Osteoblast (primary cell): ENCODE measurements at places on chromosomes 4 and X.

DNA sequence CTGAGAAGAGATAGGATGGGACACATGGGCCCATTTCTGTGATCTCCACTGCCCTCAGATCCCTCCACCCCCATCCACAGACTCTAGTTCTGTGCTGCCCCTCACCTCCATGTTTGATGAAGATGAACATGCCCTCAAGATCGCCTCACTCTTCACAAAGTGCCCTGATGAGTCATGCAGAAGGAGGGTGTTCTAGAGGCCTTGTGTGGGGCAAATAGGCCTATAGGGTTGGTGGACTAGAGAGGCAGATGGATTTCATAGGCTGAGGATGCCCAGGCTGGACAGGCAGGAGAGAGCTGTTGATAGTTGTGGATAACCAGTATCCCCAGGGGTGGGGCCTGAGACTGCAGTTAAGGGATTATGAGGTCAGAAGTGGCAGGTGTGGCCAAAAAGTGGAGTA, at the start of gene CXorf65:
TSS of gene CXorf65 (minus strand) at position 314 of the 400 bp plus-strand sequence. CDS start at position 130, 184 bp downstream.
- no peak for DNase-seq

DNA sequence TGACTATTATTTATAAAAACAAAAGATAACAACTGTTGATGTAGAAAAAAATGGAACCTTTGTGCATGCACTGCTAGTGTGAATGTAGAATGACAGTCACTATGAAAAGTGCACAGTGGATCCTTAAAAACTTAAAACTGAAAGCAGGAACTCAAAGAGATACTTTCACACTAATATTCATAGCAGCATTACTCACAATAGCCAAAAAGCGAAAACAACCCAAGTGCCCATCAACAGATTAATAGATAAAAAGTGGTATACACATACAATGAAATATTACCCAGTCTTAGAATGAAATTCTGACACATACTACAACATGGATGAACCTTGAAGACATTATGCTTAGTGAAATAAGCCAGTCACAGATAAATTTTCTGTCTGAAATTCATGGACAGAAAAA, 23.8 kb downstream of the CENPC start:
- DNase-seq = no peak

DNA sequence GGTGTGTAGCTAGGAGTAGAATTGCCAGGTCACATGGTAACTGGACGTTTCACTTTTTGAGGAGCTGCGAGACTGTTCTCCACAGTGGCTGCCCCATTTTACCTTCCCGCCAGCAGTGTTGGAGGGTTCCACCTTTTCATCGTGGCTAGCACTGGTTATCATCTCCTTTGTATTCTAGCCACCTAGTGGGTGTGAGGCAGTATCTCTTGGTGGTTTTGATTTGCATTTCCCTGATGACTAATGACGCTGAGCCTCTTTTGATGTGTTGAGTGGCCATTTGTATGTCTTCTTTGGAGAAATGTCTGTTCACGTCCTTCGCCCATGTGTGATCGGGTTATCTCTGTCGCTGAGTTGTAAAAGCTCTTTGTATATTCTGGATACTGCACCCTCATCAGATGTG, 10.6 kb downstream of the ABCD1 start:
- DNase-seq = no peak

DNA sequence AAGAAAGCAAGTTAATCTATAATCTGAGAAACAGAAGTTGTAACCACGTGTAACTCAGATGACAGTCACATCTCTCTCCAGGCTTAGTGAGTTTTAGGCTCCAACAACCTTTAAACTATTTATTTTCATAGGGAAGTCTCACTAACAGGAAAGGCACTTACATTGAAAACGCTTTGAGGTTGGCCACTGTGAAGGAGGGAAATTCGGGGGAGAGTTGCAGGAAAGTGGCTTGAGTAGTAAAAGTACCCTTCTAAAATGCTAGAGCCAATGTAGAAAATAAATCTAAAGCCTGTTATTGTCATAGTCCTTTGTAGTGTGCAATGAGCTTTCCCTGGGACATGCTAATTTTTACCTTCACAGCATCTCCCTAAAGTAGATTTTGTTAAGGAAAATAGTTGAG, 995 bp upstream of the NFXL1 start:
- DNase-seq = no peak

DNA sequence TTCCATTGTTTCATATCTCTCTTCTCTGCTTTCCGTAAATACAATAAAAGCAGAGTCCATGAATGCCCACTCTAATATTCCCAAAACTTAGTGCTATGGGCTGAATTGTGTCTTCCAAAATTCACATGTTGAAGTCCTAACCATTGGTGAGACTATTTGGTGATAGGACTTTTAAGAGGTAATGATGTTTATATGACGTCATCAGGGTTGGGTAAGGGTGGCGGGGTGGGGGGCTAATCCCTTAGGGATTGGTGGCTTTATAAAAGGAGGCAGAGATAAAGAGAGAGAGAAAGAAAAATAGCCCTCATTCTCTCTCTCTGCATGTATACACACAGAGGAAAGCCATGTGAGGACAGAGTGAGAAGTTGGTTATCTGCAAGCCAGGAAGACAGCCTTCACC, 722.2 kb downstream of the DMD start:
- no peak for DNase-seq

- peak; percentile 87 for DNase-seq
These were observed 12.7 kb downstream of the TKTL1 start for GRCh38 chrX:154308108-154308946.

DNA sequence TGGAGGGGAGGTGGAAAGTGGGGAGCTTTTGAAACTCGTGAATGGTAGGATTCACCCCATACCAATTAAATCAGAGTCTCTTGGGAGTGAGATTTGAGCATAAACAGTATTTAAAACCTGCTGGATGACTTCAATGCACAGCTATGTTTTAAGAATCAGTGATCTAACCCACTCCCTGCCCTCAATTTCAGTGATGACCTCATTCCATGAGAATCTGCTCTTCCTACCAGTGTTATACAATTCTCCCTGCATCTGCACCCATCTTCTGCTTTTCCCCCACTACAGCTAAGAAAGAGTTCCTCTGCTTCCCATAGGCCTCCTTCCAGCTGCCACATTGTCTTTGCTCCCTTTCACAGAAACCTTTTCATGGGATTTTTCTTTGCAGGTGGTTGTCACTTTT, 18.3 kb upstream of the H2AZ1 start:
- peak; percentile 86 for DNase-seq

DNA sequence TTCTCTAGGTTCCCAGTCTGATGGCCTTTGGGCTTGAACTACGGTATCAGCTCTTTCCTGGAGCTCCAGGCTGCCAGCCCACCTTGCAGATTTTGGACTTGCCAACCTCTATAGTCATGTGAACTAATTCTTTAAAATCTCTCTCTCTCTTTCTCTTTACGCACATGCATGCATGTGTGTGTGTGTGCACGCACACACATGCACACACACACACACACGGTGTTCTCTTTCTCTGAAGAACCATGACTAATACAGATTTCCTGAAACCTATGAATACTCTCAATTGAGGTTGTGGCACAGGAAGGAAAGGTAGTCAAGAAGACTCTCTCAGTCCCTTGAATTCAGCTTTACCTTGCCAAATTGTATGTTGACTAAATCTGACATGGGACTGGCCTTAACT, 6.2 kb upstream of the ZCCHC13 start:
- DNase-seq = no peak

DNA sequence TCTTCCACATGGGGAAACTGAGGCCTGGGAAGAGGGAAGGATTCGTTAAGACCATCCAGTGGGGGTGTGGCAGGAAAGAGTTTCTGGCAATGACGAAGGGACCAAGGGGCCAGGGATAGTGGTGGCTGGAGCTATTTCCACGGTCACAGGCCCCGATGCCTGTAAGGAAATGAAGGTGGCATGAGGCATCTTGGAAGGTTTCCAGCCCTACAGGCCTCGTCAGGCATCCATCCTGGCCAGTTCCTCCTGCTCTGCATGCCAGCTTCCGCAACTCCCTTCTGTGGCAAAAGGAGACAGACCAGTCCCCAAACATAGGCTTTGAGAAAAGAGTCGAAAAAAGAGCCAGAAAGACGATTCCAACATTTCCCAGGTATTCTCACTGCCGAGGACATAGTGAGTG, 9.2 kb upstream of the C4orf50 start:
- DNase-seq = no peak

GRCh38 chr4:185395238-185395955, at the start of gene LRP2BP:
Gene LRP2BP, minus strand, starts transcription at chr4:185395924. Its CDS starts 17,738 bp downstream, at chr4:185378186.
- peak; percentile 18 for DNase-seq

DNA sequence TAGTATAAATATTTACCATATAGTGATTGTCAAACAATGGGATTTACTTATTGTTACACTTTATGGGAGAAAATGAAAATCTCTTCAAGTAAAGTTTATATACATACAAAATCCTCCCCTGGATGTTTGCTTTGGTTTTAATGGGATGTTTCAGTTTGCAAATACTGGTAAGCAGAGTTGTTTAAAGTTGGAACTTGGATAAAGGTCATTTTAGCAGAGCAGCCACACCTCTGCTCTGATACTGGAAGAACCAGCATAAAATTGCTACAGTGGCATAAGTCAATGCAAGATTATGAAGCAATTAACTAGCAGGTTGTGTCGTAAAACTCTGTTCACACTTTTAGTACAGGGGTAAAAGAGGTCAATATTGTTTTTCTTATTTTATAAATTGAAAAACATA, 101.2 kb downstream of the TRAPPC11 start:
- no peak for DNase-seq

- peak; percentile 36 for DNase-seq
These were observed 126.5 kb downstream of the KIT start for GRCh38 chr4:54784161-54784671.

- DNase-seq = peak; percentile 80
These were observed 99.9 kb upstream of the TENM3 start for GRCh38 chr4:182143086-182143821.

GRCh38 chrX:70089604-70090297, 27.5 kb downstream of the OTUD6A start:
- peak; percentile 51 for DNase-seq

DNA sequence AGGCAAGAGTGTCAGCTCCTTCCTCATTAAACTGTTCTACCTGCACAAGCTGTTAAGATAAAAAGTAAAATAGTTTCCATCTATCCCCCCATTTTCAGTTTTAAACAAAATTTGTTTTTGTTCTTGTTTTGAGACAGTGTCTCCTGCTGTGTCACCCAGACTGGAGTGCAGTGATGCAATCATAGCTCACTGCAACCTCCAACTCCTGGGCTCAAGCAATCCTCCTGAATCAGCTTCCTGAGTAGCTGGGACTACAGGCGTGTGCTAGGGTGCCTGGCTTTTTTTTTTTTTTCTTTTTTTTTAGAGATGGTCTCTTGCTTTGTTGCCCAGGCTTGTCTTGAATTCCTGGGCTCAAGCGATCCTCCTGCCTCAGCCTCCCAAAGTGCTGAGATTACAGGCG, 105.4 kb downstream of the HS6ST2 start:
- no peak for DNase-seq

GRCh38 chr4:20418861-20419451, 167.3 kb downstream of the SLIT2 start:
- DNase-seq = no peak

- DNase-seq = no peak
These were observed 14.0 kb upstream of the GASK1B start for GRCh38 chr4:158186815-158187214.

DNA sequence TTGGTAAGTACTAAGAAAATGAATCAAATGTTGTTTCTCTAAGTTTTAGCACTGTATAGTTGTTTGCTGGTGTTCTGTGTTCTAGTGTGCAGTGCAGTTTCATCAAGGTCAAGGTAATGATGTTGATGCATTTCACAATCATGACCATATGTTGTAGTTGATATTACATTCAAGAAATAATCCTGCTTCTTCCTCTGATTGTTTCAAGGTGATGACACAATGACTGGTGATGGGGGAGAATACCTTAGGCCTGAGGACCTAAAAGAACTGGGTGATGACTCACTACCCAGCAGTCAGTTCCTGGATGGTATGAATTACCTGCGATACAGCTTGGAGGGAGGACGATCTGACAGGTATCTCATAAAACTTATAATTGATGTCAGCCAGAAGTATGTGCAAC, 261.6 kb downstream of the ANK2 start:
- DNase-seq = no peak

DNA sequence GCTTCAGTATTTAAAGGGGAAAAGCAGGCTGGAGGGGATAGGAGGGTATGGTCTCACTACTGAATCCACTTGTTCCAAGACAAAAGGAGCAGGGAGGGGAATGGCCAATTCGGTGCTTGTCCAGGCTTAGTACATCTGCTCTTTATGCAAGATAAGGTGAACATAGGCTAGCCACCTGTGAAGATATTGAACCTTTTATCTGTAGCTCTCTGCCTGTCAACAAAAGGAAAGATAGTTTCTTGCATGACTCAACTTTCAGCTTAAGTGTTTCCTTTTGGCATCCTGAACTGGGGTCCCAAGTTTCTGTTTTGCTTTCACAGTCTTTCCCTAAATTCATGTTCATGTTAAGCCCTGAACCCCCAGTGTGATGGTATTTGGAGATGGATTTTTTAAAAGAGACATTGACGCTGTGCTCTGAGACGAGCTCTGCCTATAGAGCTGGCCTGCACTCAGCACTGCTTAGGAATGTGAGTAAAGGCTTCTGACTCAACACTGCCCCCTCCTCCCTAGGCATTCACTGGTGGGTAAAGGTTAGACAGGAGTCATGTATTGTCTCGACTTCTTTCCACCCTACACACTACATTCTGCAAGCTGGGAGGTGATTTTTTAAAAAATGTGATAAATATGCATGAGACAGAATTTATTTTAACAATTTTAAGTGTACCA, 28.2 kb downstream of the FAM149A start:
- no peak for DNase-seq

DNA sequence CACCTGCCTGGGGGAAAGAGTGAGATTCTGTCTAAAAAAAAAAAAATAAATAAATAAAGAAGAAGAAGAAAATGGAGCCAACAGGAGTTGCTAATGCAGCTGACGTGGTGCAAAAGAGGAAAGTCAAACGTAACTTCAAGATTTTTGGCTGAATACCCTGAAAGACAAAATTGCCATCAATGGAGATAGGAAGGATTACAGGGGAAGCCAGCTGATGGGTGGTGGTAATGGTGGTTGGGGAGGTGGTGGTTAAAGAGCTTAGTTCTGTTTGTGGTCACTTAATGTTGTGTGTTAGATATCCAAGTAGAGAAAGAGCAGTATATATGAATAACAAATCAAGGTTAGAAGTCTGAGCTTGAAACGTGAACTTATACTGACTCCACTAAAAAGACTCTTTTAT, 225.4 kb downstream of the ARHGAP24 start:
- DNase-seq = no peak

DNA sequence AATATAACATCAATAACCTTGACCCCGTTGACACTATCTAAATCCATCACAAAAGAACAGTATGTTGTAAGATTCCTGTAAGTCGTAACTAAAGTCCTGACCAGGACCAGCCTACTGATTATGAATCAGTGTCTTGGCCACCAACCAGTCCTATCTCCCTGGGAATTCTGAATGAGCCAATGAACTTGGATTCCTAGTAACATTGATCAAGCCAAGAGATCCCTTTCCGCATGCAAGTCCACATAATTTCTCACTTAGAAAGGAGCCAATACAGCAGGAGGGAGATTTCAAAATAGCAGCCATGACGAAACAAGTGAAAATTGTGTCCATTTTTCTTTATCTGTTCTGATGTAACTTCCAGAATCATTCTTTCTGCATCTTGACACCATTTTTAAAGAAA, 9.5 kb downstream of the XPNPEP2 start:
- DNase-seq = peak; percentile 90
